ENCODE measurements at places on chromosomes 12 and 14.

DNA sequence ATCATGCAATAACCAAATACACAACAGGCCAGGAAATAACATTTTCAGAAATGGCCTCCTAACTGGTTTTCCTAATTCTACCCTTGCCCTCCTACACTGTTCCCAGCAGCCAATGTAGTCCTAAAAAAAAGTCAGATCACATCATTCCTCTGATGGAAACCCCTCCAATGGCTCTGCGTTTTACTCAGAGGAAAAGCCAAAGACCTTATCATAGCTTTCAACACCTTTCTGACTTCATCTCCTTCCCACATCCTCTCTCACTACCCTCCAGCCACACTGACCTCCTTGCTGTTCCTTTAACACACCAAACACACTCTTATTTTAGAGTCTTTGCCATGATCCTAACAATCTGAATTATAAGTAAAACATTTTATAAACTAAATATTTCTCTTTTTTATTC is 1.1 kb downstream of the MED6 start:
- DNase-seq = no peak

DNA sequence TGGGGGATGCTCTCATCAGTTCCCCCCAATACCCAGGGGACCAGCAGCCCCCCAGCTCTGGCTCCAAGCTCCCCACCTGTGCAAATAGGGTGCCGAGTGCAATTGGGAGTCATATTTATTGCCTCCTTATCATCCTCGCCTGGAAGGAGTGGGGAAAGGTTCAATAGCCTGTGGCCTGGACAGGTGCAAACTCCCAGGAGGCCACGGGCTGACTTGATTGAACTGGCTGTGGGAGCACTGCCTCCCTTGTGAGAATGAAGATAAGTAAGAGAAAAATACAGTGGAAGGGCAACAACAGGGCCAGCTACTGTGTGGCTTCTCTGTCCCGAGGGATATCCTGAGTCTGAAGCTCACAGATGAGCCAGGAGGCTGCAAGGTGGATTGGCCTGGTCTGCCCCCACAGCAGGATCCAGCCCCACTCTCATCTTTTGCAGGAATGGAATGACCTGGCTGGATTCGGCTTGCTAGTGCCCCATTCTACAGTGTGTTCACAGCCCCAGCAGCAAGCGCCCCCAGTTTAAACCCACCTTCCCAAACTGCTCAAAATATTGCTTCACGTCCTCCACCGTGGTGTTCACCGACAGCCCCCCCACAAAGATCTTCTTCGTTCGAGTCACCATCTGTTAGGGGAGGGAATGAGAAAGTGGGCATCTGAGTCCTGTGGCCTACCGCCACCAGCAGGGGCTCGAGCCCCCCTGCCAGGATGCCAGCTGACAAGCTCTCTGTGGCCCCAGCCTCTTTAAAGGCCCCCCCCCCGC is 6.3 kb downstream of the MSI1 start:
- no peak for DNase-seq

DNA sequence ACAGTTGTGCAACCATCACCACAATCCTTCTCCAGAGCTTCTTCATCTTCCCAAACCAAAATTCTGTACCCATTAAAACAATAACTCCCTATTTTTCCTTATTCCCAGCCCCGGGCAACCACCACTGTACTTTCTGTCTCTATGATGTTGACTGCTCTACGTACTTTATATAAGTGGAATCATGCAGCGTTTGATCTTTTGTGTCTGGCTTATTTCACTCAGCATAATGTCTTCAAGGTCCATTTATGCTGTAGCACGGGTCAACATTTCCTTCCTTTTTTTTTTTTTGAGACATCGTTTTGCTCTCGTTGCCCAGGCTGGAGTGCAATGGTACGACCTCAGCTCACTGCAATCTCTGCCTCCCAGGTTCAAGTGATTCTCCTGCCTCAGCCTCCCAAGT is 162.7 kb upstream of the GSC start:
- no peak for DNase-seq

DNA sequence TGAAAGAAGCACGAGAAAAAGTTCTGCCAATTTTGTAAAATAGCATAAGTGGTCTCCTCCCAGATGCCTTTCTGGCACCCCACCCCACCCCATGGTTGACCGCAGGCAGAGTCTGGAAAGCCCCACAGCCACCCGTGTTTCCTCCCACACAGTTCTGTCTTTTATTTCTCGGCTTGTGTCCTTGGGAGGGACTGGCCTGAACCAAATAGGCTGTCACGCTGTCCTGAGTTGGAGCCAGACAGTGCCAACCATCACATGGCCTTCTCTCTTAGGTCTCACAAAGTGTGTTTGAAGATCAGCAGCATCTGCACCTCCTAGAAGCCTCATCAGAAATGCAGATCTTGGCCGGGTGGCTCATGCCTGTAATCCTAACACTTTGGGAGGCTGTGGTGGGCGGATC is 10.2 kb upstream of the LTA4H start:
- no peak for DNase-seq
